ENCODE measurements at places on chromosomes 6 and 20.

- DNase-seq = no peak
These were observed 15.9 kb downstream of the PRDM1 start for GRCh38 chr6:106102034-106102433.

DNA sequence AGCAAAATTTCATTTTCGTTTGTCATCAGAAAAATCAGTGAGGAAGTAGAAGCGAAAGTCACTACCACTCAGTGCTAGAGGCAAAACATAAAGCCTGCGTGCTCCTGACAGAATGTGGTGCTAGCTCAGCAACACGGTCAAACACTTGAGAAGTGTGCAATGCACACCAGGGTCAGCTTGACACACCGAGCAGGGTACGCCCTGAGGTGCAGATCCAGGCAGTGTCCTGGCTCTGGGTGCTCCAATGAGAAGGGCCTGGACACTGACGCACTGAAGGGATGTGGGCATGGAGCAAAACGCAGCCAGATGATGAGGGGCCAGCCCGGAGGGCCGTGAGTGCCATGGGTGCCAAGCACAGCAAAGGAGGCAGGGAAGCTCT is 5.9 kb downstream of the RNASET2 start:
- DNase-seq = peak; percentile 48

DNA sequence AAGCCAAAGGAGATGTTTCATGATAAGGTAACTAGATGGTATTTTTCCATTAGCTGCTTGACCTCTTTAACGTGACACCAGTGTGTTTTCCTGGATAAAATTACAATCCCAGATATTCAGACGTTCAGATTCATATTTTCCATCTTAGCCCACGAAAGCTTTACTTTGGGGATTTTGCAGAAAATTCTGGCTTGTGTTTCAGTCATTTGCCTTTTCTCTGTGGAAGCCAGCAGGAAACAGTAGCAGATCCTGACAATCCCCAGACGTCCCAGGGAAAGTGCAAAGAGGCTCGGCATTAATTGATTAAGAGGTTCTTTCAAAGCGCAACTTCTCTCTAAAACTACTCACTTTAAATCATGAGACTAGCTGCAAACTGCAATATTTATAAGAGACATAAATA is 243.6 kb downstream of the UST start:
- no peak for DNase-seq

DNA sequence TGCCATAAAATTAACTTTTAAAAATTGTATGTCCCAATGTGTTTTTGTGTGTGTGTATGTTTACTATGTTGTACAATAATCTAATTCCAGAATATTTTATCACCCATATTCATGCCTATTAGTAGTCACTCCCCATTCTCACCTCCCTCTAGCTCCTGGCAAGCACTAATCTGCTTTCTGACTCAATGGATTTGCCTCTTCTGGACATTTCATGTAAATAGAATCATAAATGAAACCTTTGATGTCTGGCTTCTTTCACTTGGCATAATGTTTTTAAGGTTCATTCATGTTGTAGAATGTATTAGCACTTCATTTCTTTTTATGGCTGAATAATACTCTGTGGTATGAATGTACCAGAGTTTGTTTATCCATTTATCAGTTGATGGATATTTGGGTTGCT is 15.4 kb downstream of the SH3BGRL2 start:
- no peak for DNase-seq

- no peak for DNase-seq
These were observed 112.2 kb upstream of the LAMP5 start for GRCh38 chr20:9402141-9402540.

DNA sequence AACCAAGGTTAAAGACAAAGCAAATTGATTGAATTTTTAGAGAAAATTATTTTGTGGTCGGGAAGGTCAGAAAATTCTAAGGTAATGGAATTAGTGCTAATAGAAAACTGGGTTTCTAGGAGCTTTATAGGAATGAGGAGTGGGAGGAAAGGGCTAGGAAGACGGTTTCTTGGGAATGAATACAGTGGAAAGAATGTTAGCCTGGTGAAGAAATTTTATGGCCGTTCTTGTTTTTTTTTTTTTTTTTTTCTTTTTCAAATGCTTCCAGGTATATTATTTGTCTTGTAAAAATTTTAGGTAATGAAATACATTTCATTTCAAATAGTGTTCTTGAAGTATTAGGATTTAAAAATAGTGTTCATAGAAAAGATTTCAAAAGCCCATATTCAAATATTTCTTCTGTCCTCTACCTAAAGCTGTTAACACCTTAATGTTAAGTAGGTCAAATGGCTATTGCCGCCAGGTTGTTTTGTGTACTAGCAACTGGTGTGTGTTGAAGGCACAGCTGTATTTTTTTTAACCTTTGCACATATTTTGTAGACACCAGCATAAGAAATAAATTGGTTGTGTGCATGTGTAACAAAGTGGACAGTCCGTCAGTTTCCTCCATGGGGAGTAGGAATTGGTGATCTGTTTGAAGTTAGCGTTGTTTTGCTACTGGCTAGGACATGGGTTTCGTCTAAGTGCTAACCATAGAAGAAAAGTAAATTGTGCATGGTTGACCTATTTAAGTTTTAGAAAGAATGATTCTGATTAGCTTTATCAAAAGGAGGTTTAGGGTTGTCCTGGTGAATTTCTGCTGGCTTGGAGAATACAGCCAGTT is 32.3 kb downstream of the AFDN start:
- DNase-seq = no peak

GRCh38 chr20:43442282-43442880 is 15.3 kb upstream of the SRSF6 start:
- DNase-seq = no peak

DNA sequence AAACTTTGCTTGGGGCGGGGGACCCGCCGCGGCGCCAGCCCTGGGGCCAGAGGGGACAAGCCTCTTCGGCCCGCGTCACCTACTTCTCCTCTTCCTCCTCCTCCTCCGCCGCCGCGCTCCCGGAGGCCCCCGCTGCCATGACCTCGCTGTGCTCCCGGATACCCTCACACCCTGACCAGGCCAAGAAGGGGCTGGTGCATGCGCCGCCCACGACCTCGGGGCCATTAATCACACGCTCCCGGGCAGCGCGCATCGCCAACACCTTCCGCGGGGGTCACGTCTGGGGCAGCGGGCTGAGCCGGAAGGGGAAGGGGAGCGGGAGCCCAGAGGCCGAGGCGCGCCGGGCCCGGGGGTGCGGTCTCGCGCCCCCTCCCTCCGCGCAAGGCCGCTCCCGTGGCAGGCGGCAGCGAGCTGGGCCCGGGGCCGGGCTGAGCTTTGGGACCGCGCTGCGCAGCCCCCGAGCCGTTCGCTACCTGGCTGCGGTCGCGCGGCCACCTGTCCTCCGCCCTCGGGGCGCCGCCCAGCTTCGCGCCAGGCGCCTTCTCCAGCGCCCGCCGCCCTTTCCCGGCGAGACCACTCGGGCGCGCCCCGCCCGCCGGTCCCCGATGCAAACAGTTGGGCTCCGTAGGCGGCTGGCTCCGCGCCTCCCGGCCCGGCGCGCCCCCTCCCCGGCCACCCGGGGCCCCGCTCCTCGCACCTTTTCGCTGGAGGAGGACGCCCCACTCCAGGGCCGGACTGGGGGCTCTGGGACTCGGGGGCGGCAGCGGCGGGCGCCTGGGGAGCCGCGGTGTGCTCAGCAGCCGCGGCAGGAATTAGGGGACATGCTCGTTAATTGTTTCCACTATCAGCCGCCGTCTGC is 575 bp upstream of the CNR1 start:
- DNase-seq = no peak

DNA sequence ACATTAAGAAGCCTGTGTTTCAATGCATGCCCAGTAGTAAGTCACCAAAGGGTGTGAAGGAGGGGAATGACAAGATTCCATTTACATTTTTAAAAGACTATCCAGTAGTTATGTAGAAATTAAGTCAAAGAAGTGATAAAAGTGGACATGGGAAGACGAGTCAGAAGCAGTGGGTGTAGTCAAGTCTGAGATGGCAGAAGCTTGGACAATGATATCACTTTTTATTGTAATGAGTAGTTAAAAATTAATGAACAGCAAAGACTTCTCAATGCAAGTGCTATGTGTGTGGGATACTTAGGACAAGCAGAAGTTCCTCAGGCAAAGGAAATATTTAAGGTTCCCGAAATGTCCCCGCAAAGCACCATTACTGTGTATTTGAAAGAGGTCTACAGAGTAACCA is 156.0 kb downstream of the DST start:
- no peak for DNase-seq
